ENCODE measurements at places on chromosomes 3 and 15.

DNA sequence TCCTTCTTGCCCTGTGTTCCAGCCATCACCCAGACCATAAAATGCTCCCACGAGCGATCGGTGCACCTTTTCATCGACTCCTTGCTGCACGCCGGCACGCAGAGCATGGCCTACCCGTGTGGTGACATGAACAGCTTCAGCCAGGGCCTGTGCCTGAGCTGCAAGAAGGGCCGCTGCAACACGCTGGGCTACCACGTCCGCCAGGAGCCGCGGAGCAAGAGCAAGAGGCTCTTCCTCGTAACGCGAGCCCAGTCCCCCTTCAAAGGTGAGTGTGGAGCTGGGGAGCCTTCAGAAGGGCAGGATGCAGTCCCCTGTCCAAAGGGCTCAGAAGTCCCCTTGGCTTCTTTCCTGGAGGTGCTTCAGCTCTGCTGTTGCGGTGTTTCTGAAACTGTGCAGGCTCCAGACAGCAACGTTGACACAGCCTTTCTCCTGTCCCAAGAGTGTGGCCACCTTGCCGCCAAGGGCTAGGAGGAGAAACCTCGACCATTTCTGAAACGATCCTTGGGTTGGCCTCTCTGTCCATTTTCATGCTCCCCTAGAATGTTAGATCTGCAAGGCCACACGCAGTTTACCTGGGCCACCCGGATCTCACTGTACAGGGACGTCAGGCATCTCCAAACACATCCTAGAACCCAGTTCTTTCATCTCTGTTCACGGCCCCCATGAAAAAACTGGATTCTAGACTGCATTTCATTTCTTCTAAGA, 116.7 kb downstream of the LIPC start:
- no peak for DNase-seq

DNA sequence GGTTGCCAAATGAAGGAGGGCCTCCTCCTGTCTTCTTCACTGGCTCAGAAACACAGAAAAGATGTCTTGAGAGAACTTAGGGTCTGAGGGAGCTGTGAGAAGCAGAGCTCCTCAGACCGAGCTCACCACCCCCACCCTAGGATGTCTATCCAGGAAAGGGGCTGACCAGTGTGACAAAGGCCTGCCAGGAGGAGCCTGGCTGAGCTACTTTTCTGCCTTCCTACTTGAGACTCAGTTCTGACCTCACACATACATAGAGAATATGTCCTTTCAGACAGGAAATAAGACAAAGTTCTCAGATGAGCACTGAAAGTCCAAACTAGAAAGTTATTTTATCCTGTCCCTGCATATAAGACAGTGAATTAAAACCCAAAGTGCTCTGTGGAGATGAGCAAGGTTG, 54.5 kb downstream of the KIF9 start:
- no peak for DNase-seq

GRCh38 chr3:37117548-37117947, 56.8 kb downstream of the LRRFIP2 start:
- no peak for DNase-seq

GRCh38 chr3:11898611-11899325, 52.1 kb upstream of the TAMM41 start:
- DNase-seq = no peak

DNA sequence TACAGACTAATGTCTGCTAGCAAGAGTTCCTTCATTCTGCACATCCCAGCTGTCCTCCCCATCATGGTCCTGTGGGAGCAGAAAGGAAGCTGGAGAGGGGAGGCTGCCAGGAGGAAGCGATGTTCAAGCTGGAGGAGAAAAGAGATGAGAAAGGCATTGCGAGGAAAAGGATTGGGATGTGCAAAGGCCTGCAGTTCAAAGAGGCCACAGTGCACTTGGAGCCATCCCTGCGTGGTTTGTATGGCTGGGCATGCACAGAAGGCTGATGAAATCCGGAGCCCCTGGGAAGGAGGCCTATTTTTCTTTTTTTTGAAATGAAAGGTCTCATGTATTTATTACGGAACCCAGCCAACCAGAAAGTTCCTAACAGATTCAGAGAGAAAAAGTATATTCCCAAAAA, 22.8 kb downstream of the AMOTL2 start:
- no peak for DNase-seq

- DNase-seq = no peak
These were observed 42.0 kb downstream of the CD86 start for GRCh38 chr3:122097141-122097540.

- DNase-seq = no peak
These were observed 8.1 kb upstream of the GATM start for GRCh38 chr15:45386420-45386819.

DNA sequence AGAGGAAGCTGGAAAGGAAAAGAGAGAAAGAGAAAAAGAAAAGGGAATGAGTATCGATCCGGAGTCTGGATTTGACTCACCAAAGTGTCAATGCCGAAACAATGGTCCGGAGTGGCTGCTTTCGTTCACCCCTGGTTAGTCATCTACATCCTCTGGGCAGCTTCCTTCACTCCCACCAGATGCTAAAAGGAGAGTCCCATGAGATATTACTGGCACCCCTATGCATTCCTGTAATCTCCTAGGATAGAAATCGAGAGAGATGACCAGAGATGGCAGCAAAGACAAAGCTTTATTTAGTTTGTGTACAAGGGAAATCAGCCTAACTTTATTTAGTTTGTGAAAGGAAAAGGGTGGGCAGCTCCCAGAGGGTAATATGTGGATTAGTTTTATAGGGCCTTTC, 622.2 kb downstream of the ZPLD1 start:
- no peak for DNase-seq

DNA sequence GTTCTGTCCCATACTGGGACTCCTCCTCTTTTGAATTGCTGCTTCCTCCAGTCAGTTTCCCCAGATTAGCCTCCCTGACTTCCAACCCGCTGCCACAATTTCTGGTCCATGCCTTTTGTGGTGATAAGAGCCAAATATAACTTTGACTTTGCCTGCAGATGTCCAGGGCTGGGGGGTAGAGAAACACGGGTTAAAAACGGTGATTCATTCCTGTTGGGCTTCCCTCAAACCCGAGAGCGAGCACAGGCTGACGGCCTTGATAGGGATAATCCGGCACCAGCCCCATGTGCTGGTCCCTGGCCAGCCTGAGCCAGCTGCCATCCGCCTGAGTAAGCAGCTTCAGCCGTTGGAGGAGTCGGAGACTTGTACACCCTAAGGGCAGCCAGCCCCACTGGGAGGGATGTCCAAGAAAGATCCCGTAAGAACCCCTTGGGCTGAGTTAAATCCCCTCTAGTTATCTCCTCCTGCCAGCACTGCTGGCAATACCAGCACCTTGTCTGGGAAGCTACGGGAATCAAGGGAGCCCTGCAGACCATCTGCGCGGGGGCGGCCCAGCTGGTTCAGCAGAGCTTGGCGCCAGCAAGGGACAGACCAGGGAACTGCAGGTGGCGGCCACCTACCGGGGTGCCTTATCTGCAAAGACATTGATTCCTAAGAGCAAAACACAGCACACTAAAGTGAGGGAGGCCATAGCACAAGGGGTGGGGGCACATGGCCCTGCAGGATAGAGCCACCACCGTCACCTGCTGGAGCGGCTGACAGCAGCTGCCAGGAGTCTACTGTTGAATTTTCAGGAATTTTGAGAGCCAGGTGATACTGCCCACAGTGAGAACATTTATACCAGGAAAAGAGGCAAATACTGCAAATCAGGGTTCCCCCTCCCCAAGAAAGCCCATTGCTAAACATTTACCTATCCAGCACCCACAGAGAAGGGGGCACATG, 18.1 kb downstream of the CSPG4 start:
- DNase-seq = peak; percentile 65
